Hematopoietic multipotent progenitor cell (in vitro differentiated cells): ENCODE measurements at places on chromosomes 6 and 20. TPM values are rescaled to one million over a fixed set of nuclear protein-coding genes. Genes with fewer than 3 reads are reported as not detected.

TRIM26 gene
- total RNA-seq, result 17.8 TPM

DPPA5 gene
- total RNA-seq, result not detected

VSX1 gene
- not detected for total RNA-seq

DNA sequence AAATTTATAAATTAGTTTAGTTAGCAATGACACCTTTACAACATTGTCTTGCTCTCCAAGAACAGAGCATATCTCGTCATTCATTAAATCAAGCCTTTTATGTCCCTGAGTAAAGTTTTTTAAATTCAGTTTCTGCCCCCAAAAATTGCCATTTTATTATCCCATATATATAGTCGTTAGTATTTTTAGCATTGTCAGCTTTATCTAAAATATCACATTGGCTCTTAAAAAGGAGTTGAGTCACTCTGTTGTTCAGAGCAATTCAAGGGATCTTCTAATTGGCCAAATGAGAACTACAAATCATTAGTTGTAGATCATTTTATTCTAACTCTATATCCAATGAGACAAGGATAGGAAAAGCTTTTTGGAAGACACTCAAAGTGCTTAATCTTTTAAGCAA is 127.1 kb downstream of the COL9A1 start:
- DNase-seq, result no peak

GRCh38 chr6:63923139-63923739 is 287.6 kb downstream of the PHF3 start:
- DNase-seq, result peak; percentile 71

- DNase-seq, result peak; percentile 53
Measured at GRCh38 chr20:6768228-6769140, 998 bp downstream of the BMP2 start.

GRCh38 chr6:113646701-113647100 is 210.4 kb upstream of the MARCKS start:
- DNase-seq, result no peak

- DNase-seq, result no peak
Measured at GRCh38 chr6:25392372-25392771, 113.2 kb downstream of the CARMIL1 start.

- DNase-seq, result no peak
Measured at GRCh38 chr20:51346686-51347485, 195.6 kb downstream of the NFATC2 start.

GRCh38 chr6:83152913-83153312 is 40.2 kb downstream of the PGM3 start:
- no peak for DNase-seq

DNA sequence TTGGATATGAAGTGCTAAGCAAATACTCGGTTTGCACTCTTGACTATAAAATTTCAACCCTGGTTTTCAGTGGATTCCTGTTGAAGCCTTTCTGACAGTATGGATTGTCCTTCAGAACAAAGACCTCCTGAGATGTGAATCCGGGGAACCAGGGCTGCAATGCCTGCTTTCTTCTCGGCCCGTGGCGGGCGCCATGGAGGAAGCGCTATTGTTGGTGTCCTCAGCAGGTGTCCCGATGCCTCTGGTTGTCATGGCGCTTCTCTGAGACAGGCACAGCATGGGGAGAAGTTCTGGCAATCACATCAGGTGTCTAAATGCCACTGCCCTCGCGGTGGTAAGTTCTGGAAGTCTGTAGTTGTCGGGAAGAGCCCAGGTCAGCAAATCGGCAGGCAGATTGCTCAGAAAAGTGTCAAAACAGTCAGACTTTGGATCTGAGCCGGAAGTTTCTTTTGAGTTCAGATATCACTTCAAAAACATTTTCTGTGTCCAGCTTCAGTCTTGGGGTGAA is 188.5 kb downstream of the CDH4 start:
- DNase-seq, result no peak

- peak; percentile 28 for DNase-seq
Measured at GRCh38 chr20:61886721-61887595, 178.7 kb downstream of the TAF4 start.

DNA sequence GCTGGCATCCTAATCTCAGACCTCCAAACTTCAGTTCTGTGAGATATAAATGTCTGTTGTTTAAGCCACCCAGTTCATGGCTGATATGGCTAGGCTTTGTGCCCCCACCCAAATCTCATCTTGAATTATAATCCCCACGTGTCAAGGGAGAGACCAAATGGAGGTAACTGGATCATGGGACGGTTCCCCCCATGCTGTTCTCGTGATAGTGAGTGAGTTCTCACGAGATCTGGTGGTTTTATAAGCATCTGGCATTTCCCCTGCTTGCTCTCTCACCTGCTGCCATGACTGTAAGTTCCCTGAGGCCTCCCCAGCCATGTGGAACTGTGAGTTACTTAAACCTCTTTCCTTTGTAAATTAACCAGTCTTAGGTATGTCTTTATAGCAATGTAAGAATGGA is 56.7 kb downstream of the KIAA0319 start:
- DNase-seq, result no peak

DNA sequence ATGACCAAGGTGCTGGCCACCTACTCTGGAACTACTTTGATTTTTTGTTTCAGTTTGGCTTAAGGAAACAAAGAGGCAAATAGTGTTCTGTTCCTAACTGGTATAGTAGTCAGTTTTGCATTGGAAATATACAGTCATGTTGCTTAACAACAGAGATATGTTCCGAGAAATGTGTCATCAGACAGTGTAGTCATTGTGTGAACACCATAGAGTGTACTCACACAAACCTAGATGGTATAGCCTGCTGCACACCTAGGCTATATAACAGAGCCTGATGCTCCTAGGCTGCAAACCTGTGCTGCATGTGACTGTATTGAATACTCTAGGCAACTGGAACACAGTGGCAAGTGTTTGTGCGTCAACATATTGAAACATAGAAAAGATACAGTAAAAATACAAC is 80.4 kb downstream of the ARID1B start:
- DNase-seq, result no peak

DNA sequence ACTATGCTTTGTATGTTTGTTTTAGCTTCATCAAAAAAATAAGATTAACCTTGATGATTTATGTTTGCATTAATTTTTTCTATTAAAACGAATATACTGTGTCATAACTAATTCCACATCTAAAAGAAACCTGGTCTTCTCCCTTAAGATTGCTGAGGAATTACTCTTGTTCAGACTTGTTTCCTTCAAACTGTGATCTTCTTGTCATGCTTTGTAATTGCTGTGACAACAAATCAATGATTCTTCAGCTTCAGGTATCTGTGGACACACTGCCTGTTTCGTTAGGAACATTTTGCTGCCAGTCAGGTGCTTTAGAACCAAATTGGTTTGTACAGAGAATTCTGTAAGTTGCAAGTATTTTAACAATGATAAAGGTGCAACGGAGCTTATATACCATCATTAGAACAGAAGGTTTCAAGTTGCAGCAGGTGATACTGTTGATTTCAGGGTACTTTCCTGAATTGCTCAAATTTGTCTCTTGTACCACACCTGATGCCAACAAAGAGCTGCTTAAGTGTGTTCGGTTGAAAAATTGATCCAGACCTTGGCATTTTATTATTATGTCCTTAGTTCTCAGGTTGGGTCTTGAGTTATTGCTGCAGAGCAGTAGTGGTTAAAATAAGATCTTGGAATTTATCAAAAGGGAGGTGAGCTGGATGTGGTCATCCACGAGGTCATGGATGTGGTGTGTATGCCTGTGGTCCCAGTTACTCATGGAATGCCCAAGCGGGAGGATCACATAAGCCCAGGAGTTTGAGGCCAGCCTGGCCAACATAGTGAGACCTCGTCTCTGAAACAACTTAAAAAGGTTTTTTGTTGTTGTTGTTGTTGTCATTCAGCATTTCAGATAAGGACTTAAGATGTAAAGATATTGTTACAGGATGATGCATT is 19.5 kb downstream of the SYTL3 start:
- no peak for DNase-seq

DNA sequence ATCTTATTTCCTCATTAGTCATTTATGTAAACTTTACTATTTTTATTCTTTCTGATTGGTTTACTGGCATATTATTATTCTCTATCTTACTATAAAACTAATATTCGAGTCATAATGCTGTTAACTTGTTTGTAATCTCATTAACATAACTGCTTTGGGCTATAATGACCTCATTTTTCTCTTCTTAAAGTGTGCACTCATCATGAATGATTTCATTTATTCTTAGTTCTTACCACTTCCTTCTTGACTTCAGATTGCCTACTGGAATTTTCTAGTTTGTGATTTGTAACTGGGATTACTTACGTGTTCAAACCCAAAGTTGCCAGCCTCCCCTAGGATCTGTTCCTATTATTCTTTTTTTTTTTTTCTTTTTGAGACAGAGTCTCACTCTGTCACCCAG is 91.8 kb upstream of the TNFAIP3 start:
- DNase-seq, result no peak

- DNase-seq, result peak; percentile 37
Measured at GRCh38 chr20:37901654-37902503, 1.0 kb upstream of the VSTM2L start.

DNA sequence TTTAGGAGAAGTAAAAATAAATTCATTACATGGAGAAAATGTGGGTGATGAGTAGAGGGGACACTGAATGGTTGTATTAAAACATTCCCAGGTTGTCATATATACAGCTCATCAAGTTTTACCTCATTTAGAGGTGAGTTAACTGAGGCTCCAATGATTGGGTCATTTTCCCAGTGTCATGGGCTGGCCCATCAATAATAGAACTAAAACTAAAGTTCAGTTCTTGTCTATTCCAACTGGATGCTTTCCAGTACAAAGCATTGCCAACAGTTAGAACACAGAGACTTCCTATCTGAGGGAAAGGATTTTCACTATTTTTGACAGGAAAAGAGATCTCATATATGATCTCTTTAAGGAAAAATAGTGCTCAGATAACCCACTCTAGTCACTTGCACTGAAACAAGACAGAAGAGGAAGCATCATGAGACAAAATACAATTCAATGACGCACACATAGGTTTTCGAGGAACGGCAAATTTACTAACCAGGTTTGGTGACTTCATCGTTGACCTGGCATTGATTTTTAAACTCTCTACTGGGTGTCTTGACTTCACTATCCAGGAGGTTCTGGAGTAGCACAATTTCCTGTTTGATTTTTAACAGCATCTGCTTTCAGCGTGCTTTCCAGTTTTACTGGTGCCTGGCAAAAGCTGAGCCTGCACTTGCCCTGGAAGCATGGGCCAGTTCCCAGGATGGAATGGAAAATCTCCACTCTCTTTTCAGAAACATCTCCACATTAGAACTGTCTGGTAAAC is 195.5 kb upstream of the FBXL4 start:
- DNase-seq, result no peak

DNA sequence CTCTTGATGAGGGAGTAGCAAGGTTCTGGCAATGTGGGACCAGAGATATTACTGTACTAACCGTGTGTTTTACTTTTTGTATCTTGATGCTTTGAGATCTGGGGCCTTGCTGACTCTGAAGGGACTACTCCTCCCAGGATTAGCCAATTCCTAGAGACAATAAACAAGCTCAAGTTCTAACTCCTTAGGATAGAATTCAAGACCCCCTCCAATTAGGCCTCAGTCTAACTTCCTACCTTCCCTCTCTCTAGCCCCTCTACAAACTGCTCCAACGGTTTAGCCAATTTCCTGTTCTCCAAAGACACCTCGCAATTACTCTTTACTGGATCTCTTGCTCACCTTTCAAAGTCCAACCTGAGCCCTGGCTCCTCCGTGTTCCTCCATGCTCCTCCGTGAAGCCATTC is 158.7 kb upstream of the JARID2 start:
- DNase-seq, result no peak

DNA sequence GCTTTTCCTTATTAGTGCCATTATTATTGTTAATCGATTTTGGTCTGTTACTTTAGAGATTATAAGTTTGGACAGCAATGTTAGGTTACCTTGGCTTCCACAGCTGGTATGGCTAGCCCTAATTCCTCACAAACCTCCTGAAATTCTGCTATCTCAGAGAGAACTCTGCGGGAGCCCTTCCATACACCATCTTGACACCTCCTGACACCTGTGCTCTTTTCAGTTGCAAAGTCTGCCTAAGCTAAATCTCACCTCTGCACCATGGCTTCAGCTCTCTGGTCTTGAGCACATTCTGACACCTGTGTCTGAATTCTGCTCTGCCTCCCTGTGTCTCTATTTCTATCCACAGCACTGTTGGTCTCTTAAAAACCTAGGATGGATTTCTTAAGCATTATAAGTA is 106.5 kb downstream of the DCDC2 start:
- DNase-seq, result no peak

DNA sequence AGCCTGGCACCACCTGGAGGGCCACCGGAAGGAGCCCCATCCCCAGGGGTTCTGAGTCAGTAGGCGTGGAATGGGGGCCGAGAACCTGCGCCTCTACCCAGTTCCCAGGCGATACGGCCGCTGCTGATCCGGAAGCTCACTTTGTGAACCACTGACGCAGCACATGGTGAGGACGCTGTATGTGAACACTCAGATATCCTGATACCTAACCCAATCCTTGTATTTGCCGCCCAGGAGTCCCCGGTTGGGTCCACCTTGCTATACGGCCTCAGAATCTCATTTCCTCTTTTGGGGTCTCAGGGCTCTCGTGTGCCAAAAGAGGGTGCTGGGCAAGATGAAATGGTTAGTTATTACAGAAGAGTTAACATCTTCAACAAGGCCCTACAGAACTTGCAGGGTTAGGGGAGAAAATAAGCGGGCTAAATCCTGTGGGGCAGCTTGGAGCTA is 604 bp upstream of the RAB5IF start:
- no peak for DNase-seq

GRCh38 chr6:101195588-101195987 is 197.9 kb upstream of the GRIK2 start:
- DNase-seq, result no peak

- DNase-seq, result no peak
Measured at GRCh38 chr20:54205450-54205849, 2.4 kb upstream of the PFDN4 start.

- no peak for DNase-seq
Measured at GRCh38 chr6:12324748-12325147, 34.6 kb downstream of the EDN1 start.

DNA sequence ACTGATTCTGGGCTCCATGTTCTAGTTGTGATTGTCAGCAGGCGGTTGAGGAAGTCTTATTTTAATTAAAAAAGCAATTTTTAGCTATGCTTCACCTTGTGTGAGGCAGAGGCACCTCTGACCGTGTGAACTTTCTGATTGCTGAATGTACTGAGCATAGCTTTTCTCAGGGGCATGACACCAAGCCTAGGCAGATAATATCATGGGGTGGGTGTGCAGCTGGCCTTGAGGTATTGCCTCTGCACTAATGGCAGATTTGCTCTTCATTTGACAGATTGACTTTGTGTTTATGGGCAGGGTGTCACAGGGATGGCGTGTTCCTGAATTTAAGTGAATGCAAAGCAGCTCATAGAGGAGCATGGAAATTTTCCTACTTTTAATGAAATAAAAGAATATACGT is 19.6 kb downstream of the CTNNBL1 start:
- no peak for DNase-seq

GRCh38 chr6:25013246-25013645 is 77.5 kb upstream of the RIPOR2 start:
- DNase-seq, result no peak

- no peak for DNase-seq
Measured at GRCh38 chr6:150290429-150290828, 78.4 kb upstream of the IYD start.

GRCh38 chr6:131041814-131042213 is 21.2 kb downstream of the EPB41L2 start:
- DNase-seq, result no peak

GRCh38 chr20:2382833-2383232 is 2.1 kb downstream of the TGM6 start:
- no peak for DNase-seq
